ENCODE measurements at places on chromosomes 5 and 9. TPM values are rescaled to one million over a fixed set of nuclear protein-coding genes. Genes with fewer than 3 reads are reported as not detected.

DNA sequence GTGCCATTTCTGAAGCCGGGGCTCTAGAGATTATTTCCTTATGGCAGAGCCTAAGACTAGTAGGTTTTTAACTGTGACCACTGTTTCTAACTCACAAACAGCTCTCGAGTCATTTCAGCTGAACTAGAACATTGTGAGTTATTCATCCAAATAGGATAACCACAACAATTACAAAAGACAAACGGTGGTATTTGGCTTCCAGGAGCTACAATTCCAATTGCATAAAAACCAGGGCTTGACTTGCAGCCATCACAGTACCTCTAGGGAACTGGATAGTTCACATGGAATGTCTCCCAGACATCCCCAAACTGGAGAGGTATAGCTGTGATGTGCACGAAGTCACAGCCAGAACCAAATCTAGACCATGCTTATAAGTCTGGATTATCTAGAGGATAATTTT, 224.8 kb downstream of the FAM114A2 start:
- DNase-seq, result no peak

DNA sequence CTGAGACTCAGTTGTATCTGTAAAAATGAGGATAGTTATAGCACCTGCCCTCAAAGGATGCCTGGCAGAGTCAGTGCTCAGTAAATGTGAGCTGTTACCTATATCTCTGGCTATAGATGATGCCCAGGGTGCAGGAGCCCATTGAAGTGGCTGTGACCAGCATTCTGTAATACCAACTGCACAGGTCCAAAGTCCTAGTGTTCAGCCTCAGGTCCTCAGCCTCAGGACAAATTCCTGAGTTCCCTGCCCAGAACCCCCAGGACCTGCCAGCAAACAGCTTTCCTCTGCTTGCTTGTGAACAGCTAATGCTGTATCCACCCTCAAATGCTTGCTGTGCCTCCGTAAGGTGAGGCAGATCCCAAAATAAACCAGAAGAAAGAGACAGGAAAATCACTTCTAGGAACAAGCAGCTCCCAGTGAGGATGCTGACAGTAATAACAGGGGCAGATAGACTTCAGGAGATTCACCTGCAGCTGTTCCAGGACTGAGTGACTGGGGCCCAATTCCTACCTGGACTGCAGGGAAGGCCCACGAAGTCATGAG, 80.8 kb downstream of the SIL1 start:
- no peak for DNase-seq

- DNase-seq, result no peak
Measured at GRCh38 chr9:4738866-4739586, 2.0 kb downstream of the AK3 start.

DNA sequence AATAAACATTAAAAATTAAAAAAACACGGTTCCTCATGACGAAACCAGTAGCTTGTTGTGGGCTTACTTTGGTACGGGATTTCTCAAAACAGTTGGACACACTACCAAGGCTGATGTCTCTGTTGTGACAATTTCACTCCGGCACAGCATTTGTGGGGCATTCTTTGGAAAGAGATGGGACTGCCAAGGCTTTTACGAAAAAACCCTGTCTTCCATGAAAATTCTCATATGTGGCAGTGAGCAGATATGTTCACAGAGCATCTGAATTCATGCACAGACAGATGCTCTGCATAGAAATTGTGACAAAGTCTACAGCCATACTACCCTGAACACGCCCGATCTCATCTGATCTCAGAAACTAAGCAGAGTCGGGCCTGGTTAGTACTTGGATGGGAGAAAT, 17.8 kb upstream of the SHROOM1 start:
- DNase-seq, result no peak

- no peak for DNase-seq
Measured at GRCh38 chr5:105677291-105677690, 1993.4 kb downstream of the EFNA5 start.

GRCh38 chr5:154478224-154478565, at the start of gene HAND1:
Gene HAND1, minus strand, starts transcription at chr5:154478227. Its CDS starts 219 bp downstream, at chr5:154478008.
- peak; percentile 80 for DNase-seq

GRCh38 chr5:148384380-148384737, 601 bp downstream of the FBXO38 start:
- DNase-seq, result peak; percentile 12

DNA sequence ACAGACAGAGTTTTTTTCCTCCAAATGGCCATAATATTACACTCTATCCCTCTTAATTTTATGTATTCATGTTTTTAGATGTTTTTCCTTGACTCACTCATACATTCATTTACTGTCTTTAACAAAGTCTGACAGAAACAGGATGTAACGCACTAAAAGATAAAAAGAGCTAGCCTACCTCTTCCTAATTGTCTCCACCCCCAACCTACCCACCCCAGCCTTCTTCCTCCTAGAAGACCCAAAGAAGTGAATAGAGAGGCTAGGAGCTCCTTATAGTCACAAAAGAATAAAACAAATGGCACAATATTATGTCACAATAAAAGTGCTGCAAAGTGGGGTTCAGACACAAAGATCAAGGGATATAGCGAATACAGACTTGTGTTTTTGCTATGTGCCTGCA, 719 bp downstream of the NOL8 start:
- DNase-seq, result no peak

GRCh38 chr5:157205708-157206107, 25.1 kb downstream of the ITK start:
- DNase-seq, result no peak

DNA sequence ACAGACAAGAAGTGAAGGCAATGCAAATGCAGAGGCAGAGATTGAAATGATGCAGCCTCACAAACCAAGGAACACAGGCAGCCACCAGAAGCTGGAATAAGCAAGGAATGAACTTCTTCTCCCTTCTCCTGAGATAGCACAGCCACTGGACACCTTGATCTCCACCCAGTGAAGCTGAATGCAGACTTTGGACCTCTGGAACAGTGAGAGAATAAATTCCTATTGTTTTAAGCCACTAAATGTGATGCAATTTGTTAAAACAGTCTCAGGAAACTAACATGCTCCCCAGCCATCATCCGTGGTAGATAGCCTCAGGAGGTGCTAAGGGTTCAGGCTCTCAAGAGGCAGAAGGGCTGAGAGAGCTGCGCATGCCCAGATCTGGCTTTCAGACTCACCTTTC, 512.2 kb upstream of the ZNF608 start:
- no peak for DNase-seq

DNA sequence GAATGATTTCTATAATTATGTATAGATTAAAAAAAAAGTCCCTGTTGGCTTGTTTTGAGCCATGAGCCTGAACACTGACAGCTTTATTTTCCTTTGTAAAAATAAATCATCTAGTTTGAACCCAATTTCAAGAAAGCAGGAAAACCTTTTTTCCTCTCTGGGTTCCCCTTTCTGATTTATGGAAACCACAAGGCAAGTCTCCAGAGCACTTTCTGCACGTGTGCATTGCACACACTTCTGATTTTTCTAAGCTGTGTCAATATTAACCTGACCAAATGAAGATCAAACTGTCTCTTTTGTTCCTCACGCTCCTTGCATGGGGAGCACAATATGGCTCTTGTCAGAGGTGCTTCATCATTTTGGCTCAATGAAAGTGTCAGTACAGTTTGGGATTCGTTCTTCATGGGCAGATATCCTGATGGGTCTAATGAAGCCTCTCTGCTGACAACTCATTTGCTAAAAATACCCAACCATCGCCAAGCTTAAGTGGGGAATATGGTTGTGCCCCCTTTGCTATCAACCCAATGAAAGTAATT, 39.2 kb upstream of the PCA3 start:
- DNase-seq, result no peak

- DNase-seq, result no peak
Measured at GRCh38 chr5:104189909-104190308, 627.3 kb upstream of the NUDT12 start.

GRCh38 chr5:17069995-17070511, 134.0 kb upstream of the MYO10 start:
- DNase-seq, result no peak

GRCh38 chr5:40774623-40775022, 18.9 kb upstream of the TTC33 start:
- DNase-seq, result no peak

DNA sequence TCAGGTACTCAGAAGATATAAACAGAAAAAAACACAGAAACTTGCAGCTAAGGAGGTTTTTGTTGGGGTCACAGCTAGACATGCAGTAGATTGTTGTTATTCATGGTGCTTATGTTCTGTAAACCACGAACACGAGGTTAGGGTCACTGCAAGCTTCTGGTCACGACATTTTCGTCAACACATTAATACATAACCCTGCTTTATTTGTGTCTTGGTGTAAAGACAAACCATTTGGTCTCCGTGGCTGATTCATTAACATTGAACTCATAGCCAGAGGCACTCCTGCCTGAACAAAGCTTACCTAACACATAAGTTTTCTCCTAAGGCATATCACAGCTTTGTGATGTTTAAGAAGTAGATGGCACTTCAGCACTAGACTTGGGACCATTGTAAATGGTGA, 16.9 kb downstream of the TEK start:
- no peak for DNase-seq

DNA sequence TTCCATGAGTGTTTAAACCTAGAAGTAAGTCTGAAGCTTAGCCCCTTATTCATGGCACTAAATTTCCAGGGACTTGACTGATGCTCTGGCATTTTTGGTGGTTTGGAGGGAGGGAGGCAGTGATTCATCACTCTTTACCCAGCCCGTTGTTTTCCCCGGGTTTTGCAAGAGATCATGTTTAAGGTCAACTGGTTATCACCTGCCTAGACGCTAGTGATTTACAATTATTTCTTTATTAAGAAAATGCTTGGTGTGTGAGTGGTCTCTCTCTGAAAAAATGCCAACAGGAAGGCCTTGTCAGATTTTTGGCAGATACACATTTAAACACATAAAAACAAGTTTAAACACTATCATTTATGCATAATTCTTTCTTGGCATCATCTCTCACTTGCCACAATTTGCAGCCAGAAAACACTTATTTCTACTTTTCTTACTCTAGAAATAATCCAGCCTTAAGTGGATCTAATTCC, 737.9 kb upstream of the ZNF608 start:
- no peak for DNase-seq

The FOXI1 gene
- total RNA-seq, result not detected

The NCBP1 gene
- total RNA-seq, result 14.5 TPM

The FSD1L gene
- total RNA-seq, result 0.66 TPM

The PGM5 gene
- 6.5 TPM for total RNA-seq

The QRFP gene
- total RNA-seq, result not detected

The PCDHAC1 gene
- total RNA-seq, result 1.8 TPM

The GMCL2 gene
- total RNA-seq, result not detected

The OR1Q1 gene
- total RNA-seq, result not detected

The OR1J2 gene
- not detected for total RNA-seq

The DNM1 gene
- 29.0 TPM for total RNA-seq

The CCNG1 gene
- 118 TPM for total RNA-seq

The ST8SIA4 gene
- 2.1 TPM for total RNA-seq

The ANGPTL2 gene
- total RNA-seq, result 7.6 TPM

The ST6GALNAC6 gene
- total RNA-seq, result 46.1 TPM

The SUSD1 gene
- 7.9 TPM for total RNA-seq

The FBN2 gene
- total RNA-seq, result 0.26 TPM

Measured in body of pancreas (tissue), 4 donors.